ENCODE measurements at places on chromosomes 12 and 14.

DNA sequence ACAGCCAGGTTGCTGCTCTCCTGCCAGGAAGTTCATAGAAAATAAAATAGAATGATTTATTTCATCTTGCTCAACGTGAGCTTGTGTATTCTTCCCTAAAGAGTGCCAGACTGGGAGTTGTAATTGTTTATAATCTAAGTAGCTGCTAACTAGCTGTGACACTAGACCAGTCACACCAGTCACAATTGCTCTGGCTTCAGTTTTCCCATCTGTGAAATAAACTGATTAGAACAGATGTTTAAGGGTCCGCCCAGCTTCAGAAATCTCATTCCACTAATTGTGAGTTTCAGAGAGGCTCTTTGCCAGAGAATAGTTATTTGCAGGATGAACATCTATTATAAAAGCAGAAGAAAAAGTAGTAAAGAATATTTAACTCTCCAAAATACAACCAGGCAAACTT is 55.6 kb upstream of the ZDHHC17 start:
- DNase-seq = no peak

- DNase-seq = no peak
Observed at GRCh38 chr12:131758016-131758739, 47.3 kb downstream of the SFSWAP start.

- DNase-seq = no peak
Observed at GRCh38 chr12:103011974-103012763, 54.7 kb downstream of the ASCL1 start.

DNA sequence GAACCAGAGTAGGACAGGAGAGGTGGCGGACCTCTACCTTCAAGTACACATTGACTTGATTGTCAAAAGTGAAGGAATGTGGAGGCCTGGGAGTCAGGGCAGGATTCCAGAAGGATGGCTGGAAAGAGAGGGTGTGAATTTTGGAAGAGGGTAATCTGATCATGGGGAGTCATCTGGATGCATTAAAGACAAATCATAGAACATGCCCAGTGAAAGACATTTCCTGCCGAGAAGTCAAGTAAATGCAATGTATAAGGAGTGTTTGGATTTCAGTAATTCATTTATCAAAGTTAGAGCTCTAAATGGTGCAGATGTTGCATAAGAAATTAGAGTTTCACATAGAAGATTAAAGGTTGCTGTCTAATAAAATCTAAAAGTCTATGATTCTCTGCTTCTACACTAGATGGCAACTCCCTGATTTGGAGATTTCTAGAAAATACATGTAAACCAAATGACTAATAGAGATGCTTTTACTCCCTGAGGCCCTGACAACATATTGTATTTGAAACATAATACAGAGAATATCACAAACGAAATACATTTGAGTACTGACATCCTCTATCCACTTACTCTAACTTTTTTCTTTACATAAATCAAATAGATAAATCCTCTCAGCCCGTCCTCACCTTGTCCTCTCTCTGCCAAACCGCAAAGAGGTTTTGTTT is 91.3 kb downstream of the KCNA5 start:
- no peak for DNase-seq

DNA sequence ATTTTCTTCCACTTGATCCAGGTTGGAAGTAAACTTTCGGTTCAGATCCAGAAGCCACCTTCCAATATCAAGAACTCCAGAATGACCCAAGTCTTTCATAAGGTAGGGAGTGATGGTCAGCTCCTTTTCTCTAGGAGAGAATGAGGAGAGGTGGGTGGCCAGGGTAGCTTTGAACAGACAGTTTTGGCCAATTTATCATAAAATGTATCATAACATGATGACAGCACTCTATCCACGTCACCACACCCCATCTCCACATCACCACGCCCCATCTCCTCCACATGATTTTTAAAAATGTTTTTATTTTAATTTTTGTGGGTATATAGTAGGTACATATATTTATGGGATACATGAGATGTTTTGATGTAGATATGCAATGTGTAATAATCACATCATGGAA is 26.9 kb downstream of the DYRK4 start:
- DNase-seq = no peak

DNA sequence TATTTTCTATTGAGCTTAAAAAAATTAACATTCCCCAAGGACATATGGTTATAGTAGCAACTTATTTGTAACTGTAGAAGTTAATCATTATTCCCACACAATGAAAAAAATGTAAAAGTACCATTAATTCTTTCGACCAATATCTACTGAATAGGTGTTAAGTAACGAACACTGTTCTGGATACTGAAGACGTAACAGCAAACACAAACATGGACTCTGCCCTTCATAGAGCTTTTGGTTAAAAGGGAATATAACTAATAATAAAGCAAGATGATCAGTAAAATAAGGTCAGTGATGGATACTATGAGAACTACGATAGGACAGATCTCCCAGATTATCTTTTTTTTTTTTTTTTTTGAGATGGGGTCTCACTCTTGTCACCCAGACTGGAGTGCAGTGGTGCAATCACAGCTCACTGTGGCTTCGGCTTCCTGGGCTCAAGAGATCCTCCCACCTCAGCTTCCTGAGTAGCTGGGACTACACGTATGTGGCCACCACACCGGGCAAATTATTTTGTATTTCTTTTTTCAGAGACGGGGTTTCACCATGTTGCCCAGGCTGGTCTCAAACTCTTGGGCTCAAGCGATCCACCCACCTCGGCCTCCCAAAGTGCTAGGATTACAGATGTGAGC is 93.9 kb downstream of the PAWR start:
- DNase-seq = no peak

DNA sequence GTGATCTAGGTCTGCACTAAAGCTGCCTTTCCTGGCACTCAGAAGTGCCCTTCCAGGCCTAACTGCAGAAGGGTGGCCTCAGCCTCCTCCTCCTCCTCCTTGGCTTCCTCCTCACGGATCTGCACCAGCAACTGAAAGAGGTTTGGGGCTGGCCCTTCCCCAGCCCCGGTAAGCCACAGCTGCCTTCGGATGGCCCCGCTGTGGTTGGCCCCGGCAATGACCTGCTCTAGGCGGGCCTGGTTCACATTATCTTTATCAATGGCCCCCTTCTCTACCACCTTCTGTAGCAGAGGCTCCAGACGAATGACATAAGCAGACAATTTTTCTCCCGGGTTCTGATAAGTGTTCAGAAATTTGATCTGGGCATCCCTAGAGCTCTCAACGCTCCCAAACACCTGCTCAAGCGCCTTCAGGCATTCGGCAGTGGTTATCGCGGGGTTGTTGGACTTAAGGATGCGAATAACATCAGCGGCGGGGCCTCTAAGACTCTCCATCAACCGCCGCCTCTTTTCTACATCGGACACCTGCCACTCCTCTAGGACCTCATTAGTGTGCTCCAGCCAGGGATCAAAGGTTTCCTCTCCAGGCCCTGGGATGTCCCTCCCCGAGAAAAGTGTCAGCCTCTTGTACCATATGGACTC is 1.5 kb downstream of the PNMA1 start:
- no peak for DNase-seq

GRCh38 chr12:49507139-49507538 is 31.7 kb upstream of the KCNH3 start:
- no peak for DNase-seq
